ENCODE measurements at places on chromosomes 5 and 9. TPM values are rescaled to one million over a fixed set of nuclear protein-coding genes. Genes with fewer than 3 reads are reported as not detected.

HTR4 gene
- total RNA-seq, result not detected

ADGRD2 gene
- 0.40 TPM for total RNA-seq

DMRT2 gene
- total RNA-seq, result not detected

CTXN3 gene
- total RNA-seq, result not detected

LHX3 gene
- not detected for total RNA-seq

TMC1 gene
- not detected for total RNA-seq

JAK2 gene
- 55.1 TPM for total RNA-seq

TNFSF8 gene
- 15.9 TPM for total RNA-seq

PCDHA9 gene
- 0.14 TPM for total RNA-seq
